ENCODE measurements at places on chromosomes 12 and 14. TPM values are rescaled to one million over a fixed set of nuclear protein-coding genes. Genes with fewer than 3 reads are reported as not detected.

- no peak for DNase-seq
These were observed 21.6 kb upstream of the NR4A1 start for GRCh38 chr12:52029685-52030084.

IPO4 gene
- total RNA-seq, result 35.7 TPM

GRCh38 chr14:93490001-93490400 lies 59.3 kb downstream of the UNC79 start:
- DNase-seq, result no peak

DNA sequence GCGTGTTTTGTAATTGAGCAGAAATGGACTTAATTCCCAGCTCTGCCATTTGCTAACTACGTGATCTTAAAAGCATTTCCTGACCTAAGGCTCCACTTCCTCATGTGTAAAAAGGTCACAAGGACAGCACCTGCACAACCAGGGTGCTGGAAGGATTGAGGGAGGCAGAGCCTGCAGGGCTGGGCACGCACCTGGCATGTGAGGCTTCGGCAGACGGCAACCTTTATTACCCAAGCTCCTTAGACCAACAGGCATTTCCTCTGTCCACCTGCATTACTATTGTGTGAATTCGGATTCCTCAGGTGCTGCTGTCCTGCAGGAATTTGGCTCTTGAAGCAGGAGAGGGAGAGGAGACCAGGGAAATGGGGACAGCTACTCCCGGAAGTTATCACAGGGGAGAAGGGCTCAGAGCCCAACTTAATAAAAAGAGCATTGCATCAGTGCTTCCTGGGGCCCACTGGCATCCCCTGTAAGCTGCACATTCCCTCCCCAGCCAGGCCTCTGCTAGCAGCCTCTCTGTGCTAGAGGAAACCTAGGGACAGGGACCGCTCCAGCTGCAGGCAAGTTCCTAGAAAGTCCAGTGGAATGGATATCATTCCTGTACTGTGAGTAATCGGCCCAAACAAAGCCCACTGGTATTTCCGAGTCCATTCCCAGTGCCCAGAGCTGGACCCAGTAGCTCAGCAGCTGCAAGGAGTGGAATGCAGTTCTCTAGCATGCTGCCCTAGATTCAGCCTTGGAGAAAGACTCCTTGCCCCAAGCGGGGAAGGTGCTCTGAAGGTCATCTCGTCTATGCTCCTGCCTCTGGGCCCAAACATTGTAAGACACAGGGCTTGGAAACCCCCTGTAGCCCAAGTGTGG lies 157.1 kb upstream of the CCND2 start:
- no peak for DNase-seq

TMCC3 gene
- 34.7 TPM for total RNA-seq

DNA sequence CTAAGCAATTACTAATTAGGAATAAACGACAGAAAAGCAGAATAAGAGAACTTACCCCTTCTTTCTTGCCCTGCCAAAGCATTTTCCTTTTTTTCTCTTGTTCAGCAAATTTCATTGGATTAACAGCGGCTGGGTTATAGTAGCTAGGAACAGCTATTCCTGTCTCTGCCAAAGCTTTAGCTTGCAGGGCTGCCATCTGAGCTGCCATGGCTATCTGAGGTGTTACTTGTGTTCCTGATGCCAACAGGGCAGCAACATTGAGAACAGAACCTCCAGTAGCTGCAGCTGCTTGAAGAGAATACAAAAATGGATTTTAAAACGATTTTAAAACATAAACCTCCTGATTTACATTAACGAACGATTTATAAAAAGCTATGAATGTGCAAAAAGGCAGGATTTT lies 7.4 kb upstream of the ZCCHC8 start:
- no peak for DNase-seq

DNA sequence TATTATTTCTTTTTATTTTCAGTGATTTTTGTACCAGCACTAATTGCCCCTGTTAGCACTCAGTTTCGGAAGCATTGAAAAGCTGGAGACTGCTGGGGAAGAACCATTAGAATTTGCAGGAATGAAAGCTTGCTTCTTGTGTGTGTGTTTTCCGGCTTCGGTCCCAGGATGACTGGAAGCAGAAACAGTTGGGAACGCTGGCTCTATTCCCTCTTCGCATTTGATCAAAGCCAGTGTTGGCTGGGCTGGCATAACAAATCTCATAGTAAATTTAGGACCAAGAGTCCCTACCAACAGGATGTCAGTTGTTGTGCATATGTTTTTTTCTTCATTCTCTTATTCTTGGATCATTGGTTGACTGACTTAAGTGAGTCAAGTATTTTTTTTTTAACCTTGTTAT lies 53.6 kb upstream of the TRAF3 start:
- no peak for DNase-seq

TAS2R31 gene
- 0.36 TPM for total RNA-seq

- no peak for DNase-seq
These were observed 17.9 kb upstream of the DHRS7 start for GRCh38 chr14:60183138-60183537.

DNA sequence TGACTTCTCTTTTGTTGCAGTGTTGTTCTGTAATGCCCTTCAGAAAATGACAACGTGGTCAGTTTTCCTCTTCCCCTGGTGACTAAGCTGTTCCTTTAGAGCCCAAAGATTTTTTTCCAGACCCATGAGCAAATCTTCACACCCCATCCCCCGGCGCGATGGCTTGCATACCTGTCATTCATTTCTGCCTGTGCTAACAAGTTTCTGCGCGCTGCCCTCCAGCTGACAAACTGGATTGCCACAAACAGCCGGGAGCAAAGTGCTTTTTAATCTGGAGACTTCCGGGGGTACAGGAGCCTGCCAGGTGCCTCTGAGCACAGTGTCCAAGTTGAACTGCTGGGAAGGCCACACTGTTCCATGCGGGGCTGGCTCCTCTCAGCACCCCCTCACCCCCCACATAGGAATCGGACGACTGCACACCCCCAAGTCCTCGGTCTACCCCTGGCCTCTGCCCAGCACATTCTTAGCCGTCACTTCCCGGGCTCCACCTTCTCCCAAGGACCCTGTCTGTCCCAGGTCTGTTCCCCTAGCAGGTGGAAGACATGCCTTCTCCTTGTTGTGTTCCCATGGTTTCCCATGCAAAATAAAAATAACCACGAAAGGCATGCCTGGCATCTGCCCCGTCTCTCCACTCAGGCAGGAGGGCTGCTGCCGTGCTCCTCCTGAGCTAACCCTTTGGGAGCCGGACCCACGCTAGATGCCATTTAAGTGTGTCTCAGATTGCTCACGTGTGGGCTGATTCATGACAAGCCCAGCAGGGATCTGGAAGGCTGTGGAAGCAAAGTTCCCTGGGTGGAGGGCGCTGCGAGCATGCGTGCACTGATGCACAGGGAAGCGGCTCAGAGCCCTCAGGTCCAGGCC lies 14.1 kb downstream of the RILPL1 start:
- peak; percentile 88 for DNase-seq

GRCh38 chr14:60008042-60008441 lies 83.7 kb upstream of the PCNX4 start:
- DNase-seq, result no peak

ST8SIA1 gene
- 0.68 TPM for total RNA-seq

- no peak for DNase-seq
These were observed 1.5 kb downstream of the LAG3 start for GRCh38 chr12:6773590-6774351.

OTOGL gene
- not detected for total RNA-seq

GRCh38 chr12:47107446-47107845 lies 27.7 kb upstream of the AMIGO2 start:
- no peak for DNase-seq

KLHDC1 gene
- total RNA-seq, result 7.6 TPM

B4GALNT3 gene
- 1.5 TPM for total RNA-seq

GRCh38 chr12:18886962-18887361 lies 149.0 kb downstream of the CAPZA3 start:
- no peak for DNase-seq
